ENCODE measurements at places on chromosomes 6 and 20.

GRCh38 chr6:164021589-164022250 is 607.2 kb downstream of the QKI start:
- DNase-seq = peak; percentile 41

DNA sequence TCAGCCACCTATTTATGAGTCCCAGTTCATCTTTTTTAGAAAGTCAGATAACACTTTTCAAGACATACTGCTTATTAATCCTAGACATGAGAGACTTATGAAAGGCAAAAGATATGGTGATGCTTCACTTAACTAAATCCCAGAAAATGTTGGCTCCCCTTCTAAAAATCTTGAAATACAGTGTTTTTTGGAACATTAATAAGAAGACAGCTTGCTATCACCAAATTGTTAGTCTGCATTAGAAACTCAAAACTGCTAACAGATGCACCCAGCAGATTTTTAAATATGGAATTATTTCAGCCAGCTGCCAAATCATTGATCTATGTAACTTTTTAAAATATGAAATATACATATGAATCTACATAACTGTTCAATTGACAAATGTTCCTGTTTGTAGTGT is 108.6 kb upstream of the TIAM2 start:
- DNase-seq = no peak

- peak; percentile 81 for DNase-seq
Observed at GRCh38 chr20:40497899-40498691, 190.9 kb downstream of the MAFB start.

DNA sequence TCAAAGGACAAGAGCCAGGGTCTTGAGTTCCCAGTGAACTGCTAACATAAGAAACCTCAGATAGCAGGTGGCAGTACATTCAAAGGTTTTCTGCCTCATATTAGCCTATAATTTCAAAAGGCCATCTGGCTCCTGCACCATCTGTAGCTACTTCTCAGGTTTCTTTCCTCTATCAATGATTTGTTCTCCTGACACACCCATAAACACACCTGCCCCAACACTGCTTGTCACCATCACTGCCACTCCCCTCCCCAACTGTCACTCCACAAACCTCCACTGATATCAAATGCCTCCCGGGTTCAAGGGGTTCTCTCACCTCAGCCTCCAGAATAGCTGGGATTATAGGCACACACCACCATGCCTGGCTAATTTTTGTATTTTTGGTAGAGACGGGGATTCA is 152.7 kb upstream of the SLC22A16 start:
- DNase-seq = no peak

DNA sequence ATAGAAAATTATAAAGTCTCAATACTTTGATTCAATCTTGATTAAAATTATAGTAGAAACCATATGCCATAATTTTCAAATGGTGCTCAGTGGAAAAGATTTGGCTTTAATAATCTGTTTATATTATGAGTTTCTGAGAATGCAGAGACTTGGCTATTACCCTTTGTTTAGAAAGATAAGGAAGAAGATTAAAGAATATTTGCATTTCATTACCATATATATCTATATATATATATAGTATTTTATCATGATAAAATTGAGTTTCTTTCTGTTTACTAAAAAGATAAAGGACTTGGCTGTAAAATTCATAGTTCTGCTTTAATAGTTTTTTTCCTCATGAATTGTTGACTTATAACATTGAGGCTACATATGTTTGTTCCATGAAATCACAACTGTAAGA is 679.3 kb upstream of the MAP3K7 start:
- DNase-seq = no peak

DNA sequence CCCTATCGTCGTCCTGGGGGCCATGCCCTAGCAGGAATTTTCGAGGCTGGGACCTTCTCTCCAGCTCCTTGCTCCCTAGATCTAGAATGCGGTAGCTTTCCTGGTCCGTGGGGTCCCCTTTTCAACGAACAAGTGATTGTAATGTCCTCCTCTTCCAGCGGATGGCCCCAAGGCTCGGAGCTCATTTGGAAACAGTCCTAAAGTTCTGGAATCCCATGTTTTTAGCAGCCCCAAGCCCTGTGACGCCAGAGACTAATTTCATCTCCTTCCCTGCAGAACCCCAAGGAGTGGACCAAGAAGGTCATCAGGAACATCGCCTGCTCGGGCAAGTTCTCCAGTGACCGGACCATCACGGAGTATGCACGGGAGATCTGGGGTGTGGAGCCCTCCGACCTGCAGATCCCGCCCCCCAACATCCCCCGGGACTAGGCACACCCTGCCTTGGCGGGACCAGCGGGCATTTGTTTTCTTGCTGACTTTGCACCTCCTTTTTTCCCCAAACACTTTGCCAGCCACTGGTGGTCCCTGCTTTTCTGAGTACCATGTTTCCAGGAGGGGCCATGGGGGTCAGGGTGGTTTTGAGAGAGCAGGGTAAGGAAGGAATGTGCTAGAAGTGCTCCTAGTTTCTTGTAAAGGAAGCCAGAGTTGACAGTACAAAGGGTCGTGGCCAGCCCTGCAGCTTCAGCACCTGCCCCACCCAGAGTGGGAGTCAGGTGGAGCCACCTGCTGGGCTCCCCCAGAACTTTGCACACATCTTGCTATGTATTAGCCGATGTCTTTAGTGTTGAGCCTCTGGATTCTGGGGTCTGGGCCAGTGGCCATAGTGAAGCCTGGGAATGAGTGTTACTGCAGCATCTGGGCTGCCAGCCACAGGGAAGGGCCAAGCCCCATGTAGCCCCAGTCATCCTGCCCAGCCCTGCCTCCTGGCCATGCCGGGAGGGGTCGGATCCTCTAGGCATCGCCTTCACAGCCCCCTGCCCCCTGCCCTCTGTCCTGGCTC is 48.5 kb downstream of the PYGB start:
- DNase-seq = peak; percentile 11

GRCh38 chr6:33702345-33702977 is 9.0 kb downstream of the UQCC2 start:
- DNase-seq = peak; percentile 82

DNA sequence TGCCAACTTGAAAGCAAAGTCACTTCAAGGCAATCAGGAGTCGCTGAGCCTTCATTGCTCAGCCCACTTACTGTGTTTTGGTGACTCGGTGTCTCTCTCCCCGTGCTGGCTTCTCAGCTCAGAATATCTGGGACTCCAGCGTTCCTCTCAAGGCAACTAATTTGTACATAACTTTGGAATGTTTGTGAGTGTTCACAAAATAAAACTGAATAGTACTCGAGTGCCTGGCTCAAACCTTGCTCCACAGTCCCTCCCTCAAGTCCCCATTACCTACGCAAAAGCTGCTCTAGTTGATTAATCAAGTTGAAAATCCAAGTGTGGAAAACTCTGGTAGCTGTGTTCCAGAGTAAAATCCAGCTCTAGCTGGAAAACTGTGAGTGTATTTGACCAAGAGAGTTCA is 8.6 kb downstream of the IPCEF1 start:
- DNase-seq = no peak

All from OCI-M1 (cell line).